ENCODE measurements at places on chromosomes 1 and 21.

DNA sequence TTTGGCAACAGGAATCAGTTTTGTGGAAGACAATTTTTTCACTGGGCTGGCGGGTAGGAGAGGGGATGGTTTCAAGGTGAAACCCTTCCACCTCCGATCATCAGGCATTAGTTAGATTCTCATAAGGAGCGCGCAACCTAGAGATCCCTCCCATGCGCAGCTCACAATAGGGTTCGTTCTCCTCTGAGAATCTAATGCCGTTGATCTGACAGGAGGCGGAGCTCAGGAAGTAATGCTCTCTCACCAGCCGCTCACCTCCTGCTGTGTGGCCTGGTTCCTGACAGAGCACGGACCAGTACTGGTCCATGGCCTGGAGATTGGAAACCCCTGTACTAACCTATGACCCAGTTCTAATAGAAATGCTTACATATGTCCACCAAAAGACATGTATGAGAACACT is 96.6 kb upstream of the KIAA1614 start:
- no peaks in the 10 kb centered on the region for H3K27me3 ChIP-seq
- no peak for DNase-seq
- H3K36me3 ChIP-seq = peaks cover 22% of the 10 kb centered on the region
- no peak overlapping the region for H3K27ac ChIP-seq

DNA sequence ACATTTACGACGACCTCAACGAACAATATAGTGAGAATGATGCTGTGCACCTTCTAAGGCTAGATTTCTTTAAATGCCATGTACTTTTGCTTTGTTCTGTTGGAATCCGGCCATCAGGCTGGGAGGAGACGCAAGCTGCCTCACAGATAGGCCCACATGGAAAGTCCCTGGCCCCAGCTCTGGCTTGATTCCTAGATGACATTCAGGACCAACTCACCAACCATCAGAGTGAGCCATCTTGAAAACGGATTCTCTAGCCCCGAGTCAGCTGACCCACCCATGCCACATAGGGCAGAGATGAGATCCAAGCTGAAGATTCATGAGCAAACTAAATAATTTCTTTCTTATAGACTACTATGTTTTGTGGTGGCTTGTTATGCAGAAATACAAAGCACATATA is 164.4 kb downstream of the ZNF281 start:
- peaks cover 1% of the 10 kb centered on the region for H3K4me1 ChIP-seq
- no peak overlapping the region for H3K27ac ChIP-seq
- no peak for DNase-seq
- H3K4me3 ChIP-seq = no peak overlapping the region
- H3K27me3 ChIP-seq = peaks cover 67% of the 10 kb centered on the region
- H3K36me3 ChIP-seq = no peaks in the 10 kb centered on the region

- peaks cover 74% of the 10 kb centered on the region for H3K4me1 ChIP-seq
- H3K4me3 ChIP-seq = peak overlapping the region; percentile 91
- peak overlapping the region; percentile 99 for H3K27ac ChIP-seq
- peak; percentile 97 for DNase-seq
These were observed 4.1 kb downstream of the KIF21B start for GRCh38 chr1:201019321-201019977.

- peaks cover 70% of the 10 kb centered on the region for H3K4me1 ChIP-seq
- no peak for DNase-seq
- H3K27ac ChIP-seq = peak overlapping the region; percentile 56
These were observed 4.8 kb downstream of the COX20 start for GRCh38 chr1:244840219-244840794.

DNA sequence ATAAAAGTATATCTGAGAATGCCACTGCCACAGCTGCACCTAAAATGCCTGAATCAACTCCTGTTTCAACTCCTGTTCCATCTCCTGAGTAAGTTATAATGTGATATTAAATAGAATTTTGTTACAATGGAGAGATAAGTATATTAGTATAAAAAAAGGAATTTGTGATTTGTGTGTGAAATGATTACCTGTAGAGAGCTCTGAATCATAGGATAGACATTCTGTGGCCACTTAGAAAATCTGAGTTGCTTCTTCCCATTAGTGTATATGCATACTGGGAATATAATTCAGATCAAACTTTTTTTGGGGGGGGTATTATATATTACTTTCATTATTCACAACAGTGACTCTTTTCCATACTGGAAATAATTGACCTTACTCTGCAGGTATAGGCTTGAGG is 52.9 kb downstream of the SUCO start:
- H3K36me3 ChIP-seq = peaks cover 36% of the 10 kb centered on the region
- no peaks in the 10 kb centered on the region for H3K27me3 ChIP-seq
- peaks cover 33% of the 10 kb centered on the region for H3K4me1 ChIP-seq
- no peak overlapping the region for H3K4me3 ChIP-seq
- DNase-seq = no peak
- no peak overlapping the region for H3K27ac ChIP-seq

- no peak for DNase-seq
- no peak overlapping the region for H3K27ac ChIP-seq
- no peaks in the 10 kb centered on the region for H3K4me1 ChIP-seq
- peaks cover 8% of the 10 kb centered on the region for H3K27me3 ChIP-seq
- no peaks in the 10 kb centered on the region for H3K36me3 ChIP-seq
These were observed 33.9 kb upstream of the POU2F1 start for GRCh38 chr1:167186771-167187170.

DNA sequence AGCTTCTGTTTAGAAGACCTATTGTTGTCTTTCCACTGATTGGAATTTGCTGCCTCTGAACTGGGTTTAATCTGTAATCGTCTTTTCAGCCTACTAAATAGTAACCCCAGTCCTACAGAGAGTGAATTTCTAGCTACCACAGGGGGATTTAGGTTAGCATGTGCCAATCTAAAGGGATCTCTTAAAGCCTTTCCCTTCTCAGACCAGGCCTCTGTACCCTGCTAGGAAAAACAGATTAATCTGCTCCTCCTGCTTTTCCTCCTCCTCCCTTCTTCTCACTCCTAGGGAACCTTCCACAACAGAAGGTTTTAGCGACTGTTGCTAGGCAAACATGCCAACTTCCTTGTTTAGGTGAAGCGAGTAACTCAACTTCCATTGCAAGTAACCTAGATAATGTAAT is 1.3 kb upstream of the RC3H1 start:
- no peaks in the 10 kb centered on the region for H3K27me3 ChIP-seq
- peak overlapping the region; percentile 97 for H3K4me3 ChIP-seq
- peaks cover 33% of the 10 kb centered on the region for H3K4me1 ChIP-seq
- peaks cover 20% of the 10 kb centered on the region for H3K36me3 ChIP-seq
- peak overlapping the region; percentile 97 for H3K27ac ChIP-seq

- H3K36me3 ChIP-seq = no peaks in the 10 kb centered on the region
- H3K27ac ChIP-seq = no peak overlapping the region
- no peak for DNase-seq
- H3K27me3 ChIP-seq = no peaks in the 10 kb centered on the region
- peaks cover 11% of the 10 kb centered on the region for H3K4me1 ChIP-seq
- no peak overlapping the region for H3K4me3 ChIP-seq
These were observed 31.5 kb upstream of the DNASE2B start for GRCh38 chr1:84366786-84367185.
